NAMALWA (cell line): ENCODE measurements at places on chromosomes 3 and 15.

- DNase-seq = no peak
Measured at GRCh38 chr3:174276826-174277225, 582.3 kb upstream of the NAALADL2 start.

GRCh38 chr3:8210882-8211341 lies 290.7 kb upstream of the LMCD1 start:
- DNase-seq = no peak

DNA sequence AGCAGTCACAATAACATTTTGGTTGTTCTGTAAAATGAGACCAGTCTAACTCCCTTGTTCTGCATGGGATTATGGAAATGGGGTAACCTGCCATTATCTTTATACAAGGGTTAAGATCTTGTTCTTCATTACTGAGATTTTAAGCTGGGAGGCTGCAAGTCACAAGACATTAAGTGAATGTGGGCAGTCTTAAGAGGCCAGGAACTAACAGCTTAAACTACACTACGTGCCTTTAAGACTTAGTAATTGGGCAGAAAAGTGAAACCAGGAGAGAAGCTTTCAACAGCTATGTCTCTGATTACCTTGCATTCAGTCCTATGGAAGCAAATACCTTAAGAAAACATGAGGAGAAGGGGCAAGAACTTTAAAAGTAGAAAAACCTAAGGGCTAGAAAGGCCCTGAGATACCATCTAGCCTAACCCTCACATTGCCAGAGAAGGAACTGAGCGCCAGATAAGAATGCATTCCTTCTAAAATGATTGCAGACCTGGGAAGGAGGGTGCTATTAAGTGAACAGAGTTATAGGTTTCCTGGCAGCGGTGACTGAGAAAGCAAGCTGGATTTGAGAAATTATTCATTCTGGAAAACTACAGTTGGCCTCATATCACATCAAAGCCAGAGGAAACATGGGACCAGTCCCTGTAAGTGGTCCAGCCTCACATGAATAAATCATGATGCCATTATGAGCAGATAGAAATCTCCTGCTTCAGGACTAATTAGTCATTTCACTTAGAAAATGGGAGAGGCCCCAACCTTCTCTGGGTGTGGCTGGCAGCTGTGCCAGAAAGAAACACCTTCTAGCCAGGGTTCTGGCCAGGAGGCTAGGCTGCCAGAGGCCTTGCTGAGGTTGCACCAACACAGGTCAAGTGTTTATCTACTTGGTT lies 32.9 kb downstream of the DAPK2 start:
- DNase-seq = no peak

GRCh38 chr15:63244976-63245645 lies 32.3 kb upstream of the APH1B start:
- no peak for DNase-seq

DNA sequence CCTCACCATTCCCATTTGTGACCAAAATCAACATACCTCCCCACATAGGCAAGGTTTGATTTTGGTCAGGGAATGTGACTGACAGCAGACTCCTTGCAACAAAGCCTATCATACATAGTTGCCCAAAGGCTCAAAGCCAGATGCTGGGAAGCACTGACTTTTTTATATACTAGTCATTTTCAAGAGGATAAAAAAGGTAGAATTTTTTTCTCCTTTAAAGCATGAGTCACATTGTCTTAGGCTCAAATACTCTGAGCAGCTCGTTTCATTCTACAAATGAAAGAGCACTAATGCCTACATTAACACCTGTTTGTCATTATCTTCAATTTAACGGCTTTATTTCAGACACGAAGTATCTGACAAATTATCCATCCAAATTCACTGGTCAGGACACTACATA lies 36.2 kb downstream of the ICE2 start:
- no peak for DNase-seq

GRCh38 chr3:4407941-4408340 lies 59.1 kb downstream of the SUMF1 start:
- DNase-seq = no peak

DNA sequence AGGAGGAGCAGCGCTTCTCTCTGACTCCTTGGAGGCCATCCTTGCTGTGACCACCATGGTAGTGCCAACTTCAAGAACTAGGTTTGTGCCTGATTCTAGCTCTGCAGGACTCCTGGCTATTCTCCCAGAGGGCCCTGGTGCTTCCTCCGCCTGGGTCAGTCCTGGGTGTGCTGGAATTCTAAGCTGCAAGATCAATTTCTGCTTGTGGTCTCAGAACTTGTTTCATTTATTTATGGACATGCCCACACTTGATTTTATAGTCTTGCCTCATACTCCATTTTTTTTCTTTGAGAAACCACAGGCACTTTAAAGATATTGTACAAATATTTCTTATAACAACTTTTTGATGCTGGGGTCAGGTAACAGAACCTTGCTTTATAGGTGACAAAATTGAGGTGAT lies 87.6 kb downstream of the PDCD6IP start:
- DNase-seq = no peak

DNA sequence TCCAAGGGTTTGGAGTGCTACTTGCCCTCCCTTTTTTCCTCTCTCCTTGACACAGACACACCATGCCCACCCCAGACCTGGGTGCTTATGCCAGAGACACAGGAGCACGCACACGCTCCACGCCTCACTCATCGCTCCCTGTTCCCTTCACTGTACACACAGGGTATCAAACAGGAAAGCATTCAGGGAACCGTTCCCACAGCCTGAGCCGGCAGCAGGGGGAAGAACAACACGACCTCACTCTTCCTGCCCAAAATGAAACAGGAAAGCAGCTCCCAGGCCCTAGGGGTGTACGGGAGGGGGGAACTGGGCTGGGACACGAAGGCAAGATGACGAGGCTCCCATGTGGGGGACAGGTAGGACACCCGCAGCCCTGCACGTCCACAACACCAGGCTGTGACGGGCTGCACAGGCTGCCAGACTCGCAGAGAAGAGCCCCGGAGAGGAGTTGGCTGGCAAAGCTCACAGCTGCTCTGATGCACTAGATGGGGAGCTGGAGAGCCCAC lies 11.2 kb downstream of the DLL4 start:
- DNase-seq = peak; percentile 25

- DNase-seq = no peak
Measured at GRCh38 chr3:30167541-30168011, 438.8 kb upstream of the TGFBR2 start.

DNA sequence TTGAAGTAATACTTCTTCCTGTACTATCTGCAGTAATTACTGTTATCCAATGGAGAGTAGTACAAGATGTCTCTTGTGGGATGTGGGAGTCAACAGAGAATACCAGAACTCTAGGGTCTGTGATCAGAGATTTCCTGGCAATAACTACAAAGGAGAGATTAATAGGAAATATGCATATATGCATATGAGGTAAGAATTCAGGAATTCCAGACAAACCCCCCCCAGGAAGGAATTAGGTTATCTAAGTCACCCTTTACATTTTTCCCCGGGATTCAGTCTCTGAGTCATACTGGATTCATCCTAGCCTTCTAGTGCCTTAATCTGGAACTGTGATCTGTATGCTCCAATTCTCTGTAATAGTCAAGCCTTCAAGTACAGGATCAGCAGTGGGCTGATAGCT lies 49.4 kb downstream of the GTF2E1 start:
- DNase-seq = no peak

DNA sequence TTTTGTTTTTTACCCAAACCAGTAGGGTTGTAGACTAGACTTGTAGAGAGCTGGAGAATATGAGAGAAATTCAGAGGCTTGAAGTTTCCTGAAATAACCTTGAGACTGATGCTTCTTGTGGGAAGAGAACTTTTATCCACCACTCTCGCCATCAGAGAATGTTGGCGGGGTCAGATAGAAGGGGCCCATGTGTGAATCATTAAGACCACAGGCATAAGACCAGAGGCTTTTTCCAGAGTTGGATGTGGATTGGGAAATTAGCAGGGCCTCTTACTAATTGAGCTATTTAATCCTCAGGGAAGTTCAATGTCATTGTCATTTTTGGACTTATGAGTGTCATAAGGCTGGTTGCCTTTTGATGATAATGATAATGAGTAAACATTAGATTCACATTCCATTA lies 246.9 kb upstream of the THRB start:
- no peak for DNase-seq
